ENCODE measurements at places on chromosomes 6 and 20.

GRCh38 chr20:59663513-59664060, 59.2 kb downstream of the PHACTR3 start:
- H3K27ac ChIP-seq = no peak overlapping the region
- H3K36me3 ChIP-seq = no peaks in the 10 kb centered on the region
- no peaks in the 10 kb centered on the region for H3K4me1 ChIP-seq
- H3K27me3 ChIP-seq = no peaks in the 10 kb centered on the region

DNA sequence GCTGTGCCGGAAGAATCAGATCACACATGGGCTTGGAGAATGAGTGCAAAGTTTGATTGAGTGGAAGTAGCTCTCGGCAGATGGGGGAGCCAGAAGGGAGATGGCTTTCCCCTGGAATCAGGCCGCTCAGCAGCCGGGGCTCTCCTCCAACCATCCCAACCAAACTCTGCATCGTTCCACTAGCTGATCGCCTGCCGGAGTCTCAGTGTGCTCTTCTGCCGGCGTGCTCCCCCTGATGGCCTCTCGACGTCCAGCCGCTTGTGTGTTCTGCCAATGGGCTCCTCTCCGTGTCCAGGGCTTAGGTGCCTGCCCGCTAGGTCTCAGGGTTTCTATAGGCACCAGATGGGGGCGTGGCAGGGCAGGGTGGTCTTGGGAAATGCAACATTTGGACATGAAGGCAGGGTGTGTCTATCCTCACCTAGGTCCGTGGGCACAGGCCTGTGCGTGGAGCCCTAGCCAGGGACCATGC, 4.9 kb upstream of the BIRC7 start:
- no peak for DNase-seq
- no peaks in the 10 kb centered on the region for H3K36me3 ChIP-seq
- H3K27ac ChIP-seq = no peak overlapping the region
- H3K4me3 ChIP-seq = no peak overlapping the region
- H3K27me3 ChIP-seq = peaks cover 47% of the 10 kb centered on the region
- no peaks in the 10 kb centered on the region for H3K4me1 ChIP-seq

DNA sequence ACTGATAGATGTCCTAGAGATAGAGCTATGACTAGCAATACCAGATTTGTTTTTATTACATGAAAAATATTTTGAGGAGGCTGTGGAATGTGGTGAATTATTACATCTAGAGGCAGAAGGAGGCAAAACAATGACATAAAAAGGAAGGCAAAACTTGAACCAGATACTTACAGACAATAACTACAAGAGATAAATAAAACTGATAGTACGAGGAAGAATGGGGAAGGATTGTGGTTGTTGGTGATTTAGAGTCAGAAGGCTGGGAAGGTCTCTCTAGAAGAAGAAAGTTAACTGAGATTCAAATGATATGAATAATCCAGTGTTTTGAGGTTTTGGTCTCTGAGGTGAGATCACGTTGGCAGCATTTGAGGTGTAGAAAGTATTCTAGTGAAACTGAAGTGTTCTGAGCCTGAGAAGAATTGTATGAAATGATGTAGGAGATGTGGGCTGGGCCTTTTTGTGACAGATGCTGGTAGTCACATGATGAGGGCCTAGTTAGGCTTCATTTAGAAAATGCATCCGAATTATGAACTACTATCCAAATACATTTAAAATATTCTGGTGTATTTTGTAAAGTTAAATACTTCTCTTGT, 589.1 kb downstream of the EYS start:
- H3K27me3 ChIP-seq = no peaks in the 10 kb centered on the region
- DNase-seq = no peak
- H3K4me3 ChIP-seq = no peak overlapping the region

GRCh38 chr6:128479991-128480390, 40.4 kb downstream of the PTPRK start:
- H3K27me3 ChIP-seq = no peaks in the 10 kb centered on the region
- DNase-seq = no peak
- peak overlapping the region; percentile 46 for H3K27ac ChIP-seq

DNA sequence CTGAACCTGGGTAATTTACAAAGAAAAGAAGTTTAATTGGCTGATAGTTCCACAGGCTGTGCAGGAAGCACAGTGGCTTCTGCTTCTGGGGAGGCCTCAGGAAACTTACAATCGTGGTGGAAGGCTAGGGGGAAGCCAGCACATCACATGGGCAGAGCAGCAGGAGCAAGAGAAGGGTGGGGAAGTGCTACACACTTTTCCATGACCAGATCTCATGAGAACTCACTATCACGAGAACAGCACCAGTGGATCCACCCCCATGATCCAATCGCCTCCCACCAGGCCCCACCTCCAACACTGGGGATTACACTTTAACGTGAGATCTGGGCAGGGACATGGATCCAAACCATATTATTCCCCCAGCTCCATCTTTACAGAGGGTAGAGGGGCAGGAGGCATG, 166.4 kb downstream of the NFATC2 start:
- H3K4me1 ChIP-seq = no peaks in the 10 kb centered on the region
- H3K27ac ChIP-seq = no peak overlapping the region
- H3K4me3 ChIP-seq = no peak overlapping the region
- H3K36me3 ChIP-seq = no peaks in the 10 kb centered on the region
- H3K27me3 ChIP-seq = no peaks in the 10 kb centered on the region

DNA sequence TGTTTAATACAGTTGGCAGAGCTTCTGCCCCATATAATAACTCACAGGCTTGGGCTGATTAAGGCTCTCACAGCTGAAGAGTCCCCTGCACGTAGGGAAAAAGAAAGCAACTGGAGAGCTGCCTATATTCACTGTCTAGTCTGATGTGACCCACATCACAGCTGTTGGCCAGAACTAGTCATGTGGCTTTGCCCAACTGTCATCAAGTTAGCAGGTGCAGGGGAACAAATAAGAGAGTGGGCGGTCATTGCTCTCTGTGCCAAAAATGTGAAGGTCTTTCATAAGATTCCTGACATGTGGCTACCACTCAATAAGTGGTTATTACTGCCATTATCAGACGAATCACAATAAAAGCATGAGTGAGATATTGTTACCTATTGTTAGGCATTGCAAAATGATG, 665.2 kb downstream of the DOK5 start:
- H3K4me3 ChIP-seq = no peak overlapping the region
- no peak for DNase-seq
- H3K27ac ChIP-seq = no peak overlapping the region
- no peaks in the 10 kb centered on the region for H3K4me1 ChIP-seq

DNA sequence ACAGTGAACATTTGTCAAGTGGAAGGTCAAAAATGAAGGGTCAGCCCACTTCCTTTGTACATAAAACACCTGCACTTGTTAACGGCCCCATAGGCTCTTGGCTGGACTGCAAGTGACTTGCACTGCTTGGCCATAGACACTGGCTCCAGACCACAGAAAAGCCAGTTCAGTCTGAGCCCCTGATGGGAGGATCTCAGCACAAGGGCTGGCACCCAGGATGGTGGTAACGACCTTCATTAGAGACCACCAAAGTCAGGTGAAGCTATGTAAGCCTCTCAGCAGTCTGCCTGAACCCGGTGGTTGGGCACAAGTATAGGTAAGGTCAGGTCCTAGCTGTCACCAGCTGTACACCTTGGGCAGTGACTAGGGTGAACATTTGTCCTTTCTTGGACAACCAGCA, 16.1 kb downstream of the PLAGL2 start:
- H3K27me3 ChIP-seq = no peaks in the 10 kb centered on the region
- peaks cover 10% of the 10 kb centered on the region for H3K4me1 ChIP-seq
- H3K27ac ChIP-seq = peak overlapping the region; percentile 85

- H3K36me3 ChIP-seq = no peaks in the 10 kb centered on the region
- H3K4me3 ChIP-seq = no peak overlapping the region
- H3K27ac ChIP-seq = no peak overlapping the region
- DNase-seq = no peak
- no peaks in the 10 kb centered on the region for H3K27me3 ChIP-seq
- no peaks in the 10 kb centered on the region for H3K4me1 ChIP-seq
Observed at GRCh38 chr20:60802676-60803075, 449.4 kb upstream of the CDH4 start.

GRCh38 chr6:111806165-111806547, 67.1 kb downstream of the FYN start:
- H3K4me3 ChIP-seq = no peak overlapping the region
- no peaks in the 10 kb centered on the region for H3K27me3 ChIP-seq
- no peaks in the 10 kb centered on the region for H3K36me3 ChIP-seq
- no peak overlapping the region for H3K27ac ChIP-seq
- no peaks in the 10 kb centered on the region for H3K4me1 ChIP-seq

DNA sequence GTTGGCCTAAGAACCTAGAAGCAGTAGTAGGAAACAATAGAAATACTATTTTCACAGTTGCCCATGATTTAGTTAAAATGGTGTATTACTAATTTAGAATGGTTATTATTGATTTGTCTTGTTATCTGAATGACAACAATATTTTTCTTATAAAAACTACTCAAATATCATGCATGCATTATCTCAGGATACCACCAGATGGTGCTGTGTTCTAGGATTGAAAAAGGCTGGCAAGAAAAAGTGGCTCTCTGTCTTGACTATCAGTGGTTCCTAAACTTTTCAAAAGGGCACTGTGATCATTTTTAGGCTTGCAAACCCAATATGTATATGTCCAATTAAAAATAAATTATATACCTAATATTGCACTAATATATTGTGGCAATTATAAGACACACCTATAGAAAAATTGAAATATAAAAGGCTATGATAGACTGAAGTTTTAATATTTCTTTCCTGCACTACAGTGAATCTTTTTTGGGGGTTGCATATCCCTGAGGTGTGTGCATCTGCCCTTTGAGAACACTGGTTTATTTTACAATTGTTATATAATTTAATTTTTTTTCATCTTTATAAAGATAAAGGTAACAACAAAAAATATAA, 131.7 kb upstream of the MLIP start:
- DNase-seq = no peak
- no peak overlapping the region for H3K27ac ChIP-seq
- H3K36me3 ChIP-seq = no peaks in the 10 kb centered on the region

GRCh38 chr20:36305602-36306551, at the start of gene DLGAP4:
TSS of gene DLGAP4 (plus strand) at chr20:36306339. CDS start at chr20:36431718, 125,379 bp downstream.
- no peak for DNase-seq
- H3K4me1 ChIP-seq = peaks cover 7% of the 10 kb centered on the region
- no peak within 1 kb of the TSS for H3K4me3 ChIP-seq
- H3K27me3 ChIP-seq = peaks cover 65% of the 10 kb centered on the region

DNA sequence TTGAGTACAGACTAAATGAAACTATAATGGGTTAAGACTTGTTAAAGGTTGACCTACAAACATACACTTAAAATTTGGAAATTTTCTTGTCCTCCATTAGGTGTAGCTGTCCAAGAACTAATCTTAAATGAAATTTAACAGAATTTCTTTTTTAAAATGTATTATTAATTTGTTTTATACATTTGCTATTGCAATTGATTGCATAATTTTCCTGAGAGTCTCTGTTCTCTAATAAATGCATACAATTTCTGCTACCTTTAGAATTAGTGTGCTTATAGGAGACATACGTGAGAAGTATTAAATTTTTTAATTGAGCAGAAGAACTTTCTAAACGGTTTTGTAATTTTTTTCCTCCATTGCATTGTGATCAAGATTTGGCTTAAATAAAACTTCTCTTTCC, 1.5 kb downstream of the FAM135A start:
- no peak overlapping the region for H3K4me3 ChIP-seq
- no peaks in the 10 kb centered on the region for H3K4me1 ChIP-seq
- no peaks in the 10 kb centered on the region for H3K36me3 ChIP-seq
- no peak overlapping the region for H3K27ac ChIP-seq

DNA sequence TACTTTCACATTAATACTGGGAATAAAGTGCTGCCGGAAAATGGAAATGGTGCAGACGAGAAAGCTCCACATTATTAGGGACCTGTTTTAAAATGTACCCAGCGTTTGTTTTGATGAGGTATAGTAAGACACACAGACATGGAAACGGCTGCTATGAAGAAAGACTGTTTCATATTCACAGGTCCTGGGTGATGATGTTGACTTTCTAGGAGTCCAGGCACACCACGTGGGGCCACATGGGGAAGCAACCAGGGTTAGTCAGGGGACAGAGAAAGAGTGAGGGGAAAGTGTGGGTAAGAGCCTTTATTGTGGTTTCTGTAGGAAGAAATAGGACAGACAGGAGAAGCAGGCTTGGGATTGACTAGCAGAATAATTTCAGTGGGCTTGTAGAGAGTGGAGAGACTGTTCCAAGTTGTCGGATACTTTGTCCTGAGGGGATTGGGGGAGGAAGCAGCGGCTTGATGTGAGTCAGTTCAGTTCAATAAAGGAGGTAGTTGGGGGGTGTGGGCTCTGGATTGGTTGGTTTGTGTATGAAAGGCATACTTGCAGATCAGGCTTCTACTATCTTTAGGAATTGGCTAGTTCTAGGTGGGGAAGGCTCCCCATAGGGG, 112.0 kb upstream of the MCHR2 start:
- no peaks in the 10 kb centered on the region for H3K36me3 ChIP-seq
- DNase-seq = no peak
- H3K27ac ChIP-seq = no peak overlapping the region
- no peaks in the 10 kb centered on the region for H3K4me1 ChIP-seq
